ENCODE measurements at places on chromosomes 6 and 20.

- no peak for DNase-seq
These were observed 107.5 kb downstream of the ERMARD start for GRCh38 chr6:169858935-169859351.

DNA sequence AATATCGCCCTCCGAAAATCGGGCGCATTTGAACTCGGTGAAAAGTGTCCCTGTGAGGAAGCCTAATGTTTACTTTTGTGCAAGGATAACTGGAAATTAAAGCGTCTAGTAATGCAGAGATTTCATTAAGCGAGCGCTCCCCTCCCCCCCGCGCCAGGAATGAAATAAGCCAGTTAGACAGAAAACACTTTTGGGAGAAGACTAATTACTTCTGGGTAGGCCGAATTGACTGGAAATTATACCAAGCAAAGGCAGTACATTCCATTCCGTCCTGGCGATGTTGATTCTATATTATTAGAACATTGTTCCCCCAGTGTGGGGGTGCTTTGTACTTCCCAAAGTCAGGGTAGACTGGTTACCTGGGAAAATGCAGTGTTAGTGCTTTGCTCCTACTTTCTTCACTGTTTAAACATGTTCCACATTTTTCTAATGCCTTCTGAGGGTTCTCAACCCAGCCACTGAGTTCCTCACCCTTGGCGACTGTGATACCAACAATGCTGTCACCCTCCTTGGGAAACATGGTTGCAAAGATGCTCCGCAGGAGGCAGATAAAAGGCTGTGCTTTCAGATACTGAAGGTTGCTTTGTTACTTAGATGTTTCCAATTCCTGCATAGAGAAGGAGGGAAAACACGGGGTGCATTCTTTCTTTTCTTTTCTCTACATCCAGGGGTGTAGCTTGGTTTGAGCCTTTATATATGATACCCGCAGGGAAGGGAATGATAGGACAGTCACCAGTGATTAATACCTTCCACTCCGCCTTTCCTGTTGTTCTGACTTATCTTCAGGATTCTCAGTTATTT lies 2.6 kb downstream of the GJA1 start:
- DNase-seq: peak; percentile 30

DNA sequence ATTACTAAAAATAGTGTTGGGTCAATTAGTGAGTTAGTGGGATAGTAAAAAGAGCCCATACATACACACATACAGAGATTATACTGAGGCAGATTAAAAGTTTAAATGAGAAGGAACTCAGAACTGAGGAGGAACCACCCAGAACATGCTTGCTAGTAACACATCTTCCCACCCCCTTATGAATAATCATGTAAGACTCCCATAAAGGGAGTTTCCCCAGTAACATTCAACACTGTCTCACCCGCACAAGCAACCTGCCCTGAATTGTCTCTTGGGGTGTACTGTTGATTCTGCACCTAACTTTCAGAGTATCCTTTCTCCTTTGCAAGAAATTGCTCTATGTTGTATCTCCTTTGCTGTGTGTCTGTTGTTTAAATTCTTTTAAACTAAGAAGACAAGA lies 11.1 kb upstream of the HLA-DQB2 start:
- peak; percentile 23 for DNase-seq

- DNase-seq: no peak
These were observed 21.7 kb downstream of the SEC63 start for GRCh38 chr6:107936162-107936909.

DNA sequence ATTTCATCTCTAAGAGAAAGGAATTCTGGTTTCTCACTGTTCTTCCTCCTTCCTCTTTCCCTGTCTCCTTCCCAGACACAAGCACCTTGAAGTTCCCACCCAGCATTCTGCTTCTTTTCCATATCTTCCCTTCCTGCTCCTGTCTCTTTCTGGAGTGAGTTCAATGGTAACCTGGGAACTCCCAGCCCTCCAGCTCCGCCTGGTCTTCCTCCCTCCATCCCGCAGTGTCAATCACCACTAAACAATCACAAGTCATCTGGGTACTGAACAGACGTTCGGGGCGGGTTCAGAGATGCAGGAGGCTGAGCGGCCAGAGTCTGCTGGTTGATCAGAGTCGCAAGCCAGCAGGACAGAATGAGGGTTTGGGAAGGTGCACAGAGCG lies 7.7 kb downstream of the TTBK1 start:
- no peak for DNase-seq

DNA sequence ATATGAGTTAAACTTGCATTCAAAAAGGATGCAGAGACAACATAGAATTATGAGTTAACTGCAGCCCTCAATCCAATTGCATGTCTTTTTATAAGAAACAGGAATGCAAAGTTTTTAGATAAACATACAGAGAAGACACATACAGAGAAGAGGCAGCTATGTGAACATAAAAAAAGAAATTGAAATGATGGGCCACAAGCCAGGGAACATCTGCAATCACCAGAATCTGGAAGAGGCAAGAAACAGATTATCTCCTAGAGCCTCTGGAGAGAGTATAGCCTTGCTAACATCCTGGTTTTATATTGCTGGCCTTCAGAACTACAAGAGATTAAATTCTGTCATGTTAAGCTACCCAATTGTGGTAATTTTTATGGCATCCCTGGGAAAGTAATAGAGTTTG lies 257.2 kb upstream of the EYS start:
- no peak for DNase-seq

GRCh38 chr6:168563656-168564055 lies 122.7 kb downstream of the SMOC2 start:
- DNase-seq: no peak

GRCh38 chr6:37321516-37322415 lies 32.0 kb upstream of the RNF8 start:
- DNase-seq: no peak

DNA sequence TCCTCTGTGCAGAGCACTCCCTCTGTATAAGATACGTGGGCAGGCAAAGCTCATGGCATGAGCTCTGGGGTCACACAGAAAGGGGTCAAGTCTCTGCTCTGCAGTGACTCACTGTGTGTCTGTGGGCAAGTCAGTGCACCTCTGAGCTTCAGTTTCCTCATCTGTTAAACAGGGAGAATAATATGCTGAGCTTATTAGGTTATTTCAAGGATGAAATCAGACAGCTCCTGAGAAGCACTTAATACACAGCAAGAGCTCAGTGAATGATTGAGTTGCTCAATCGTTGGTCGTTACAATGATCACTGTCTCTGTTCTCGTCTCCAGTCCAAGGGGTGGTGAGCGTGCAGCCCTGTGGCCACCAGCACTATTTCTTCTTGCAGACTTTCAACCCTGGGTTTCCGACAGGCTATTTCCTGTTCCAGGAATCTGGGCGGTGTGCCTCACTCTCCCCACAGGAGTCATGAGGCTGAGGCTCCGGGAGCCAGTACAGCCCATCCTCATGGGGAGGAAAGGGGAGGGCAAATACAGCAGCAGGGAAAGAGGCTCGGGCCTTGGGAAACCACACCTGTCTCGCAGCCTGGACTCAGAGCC lies 28.9 kb downstream of the KIAA1755 start:
- DNase-seq: no peak

DNA sequence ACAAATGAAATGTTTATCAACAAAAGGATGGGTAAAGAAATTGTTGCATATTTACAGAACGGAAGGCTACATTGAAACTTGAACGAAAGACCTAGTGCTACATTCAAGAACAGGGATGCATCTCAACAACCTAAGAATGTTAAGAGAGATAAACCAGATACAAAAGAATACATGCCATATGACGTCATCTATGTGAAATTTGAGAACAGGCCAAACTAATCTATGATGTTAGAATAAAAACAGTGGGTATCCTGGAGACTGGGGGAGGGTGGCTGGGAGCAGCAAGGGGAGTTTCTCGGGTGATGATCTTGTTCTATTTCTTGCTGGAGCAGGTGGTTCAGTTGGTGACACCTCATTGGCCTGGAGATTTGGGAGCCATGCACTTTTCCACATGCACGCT lies 81.5 kb downstream of the SULF2 start:
- DNase-seq: no peak

DNA sequence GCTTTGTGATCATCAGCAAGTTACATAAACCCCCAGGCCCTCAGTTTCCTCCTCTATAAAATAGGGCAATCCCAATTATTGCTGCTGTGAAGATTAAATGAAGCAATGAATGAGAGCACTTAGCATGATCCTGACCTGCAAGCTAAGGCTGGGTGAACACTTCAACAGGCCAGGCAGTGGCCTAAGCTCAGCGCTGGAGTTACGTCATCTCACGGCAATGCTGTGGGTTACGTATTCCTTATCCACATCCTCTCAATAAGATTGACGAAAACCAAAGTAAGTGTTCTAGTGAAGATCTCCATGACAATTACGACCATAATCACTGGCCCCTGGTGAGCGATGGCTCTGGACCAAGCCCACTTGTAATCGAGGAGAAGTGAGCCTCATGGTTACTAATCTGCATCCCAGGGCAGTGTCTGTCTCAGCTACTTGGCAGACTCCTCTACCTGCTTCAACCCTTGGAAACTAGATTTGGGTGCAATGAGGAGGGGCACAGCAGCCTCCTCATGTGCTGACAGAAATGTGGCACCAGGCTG lies 274.1 kb upstream of the ARID1B start:
- no peak for DNase-seq

DNA sequence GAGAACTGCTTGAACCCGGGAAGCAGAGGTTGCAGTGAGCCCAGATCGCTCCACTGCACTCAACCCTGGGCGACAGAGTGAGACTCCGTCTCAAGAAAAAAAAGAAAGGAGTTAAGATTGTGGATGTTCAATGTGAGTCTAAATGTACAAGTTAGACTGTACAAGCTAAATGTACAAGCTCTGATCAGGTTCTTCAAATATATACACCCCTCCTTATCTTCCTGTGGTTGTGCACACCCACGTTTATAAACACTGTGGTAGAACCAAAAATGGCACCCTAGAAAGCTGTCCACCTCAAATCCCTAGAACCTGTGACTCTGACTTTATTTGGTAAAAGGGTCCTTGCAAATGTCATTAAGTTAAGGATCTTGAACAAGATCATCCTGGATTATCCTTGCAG lies 11.2 kb upstream of the RANBP9 start:
- no peak for DNase-seq

- no peak for DNase-seq
These were observed 185.1 kb upstream of the HDDC2 start for GRCh38 chr6:125486881-125487280.

GRCh38 chr6:97049253-97050011 lies 124.9 kb downstream of the KLHL32 start:
- DNase-seq: no peak

GRCh38 chr6:17945111-17945510 lies 42.3 kb downstream of the KIF13A start:
- no peak for DNase-seq

DNA sequence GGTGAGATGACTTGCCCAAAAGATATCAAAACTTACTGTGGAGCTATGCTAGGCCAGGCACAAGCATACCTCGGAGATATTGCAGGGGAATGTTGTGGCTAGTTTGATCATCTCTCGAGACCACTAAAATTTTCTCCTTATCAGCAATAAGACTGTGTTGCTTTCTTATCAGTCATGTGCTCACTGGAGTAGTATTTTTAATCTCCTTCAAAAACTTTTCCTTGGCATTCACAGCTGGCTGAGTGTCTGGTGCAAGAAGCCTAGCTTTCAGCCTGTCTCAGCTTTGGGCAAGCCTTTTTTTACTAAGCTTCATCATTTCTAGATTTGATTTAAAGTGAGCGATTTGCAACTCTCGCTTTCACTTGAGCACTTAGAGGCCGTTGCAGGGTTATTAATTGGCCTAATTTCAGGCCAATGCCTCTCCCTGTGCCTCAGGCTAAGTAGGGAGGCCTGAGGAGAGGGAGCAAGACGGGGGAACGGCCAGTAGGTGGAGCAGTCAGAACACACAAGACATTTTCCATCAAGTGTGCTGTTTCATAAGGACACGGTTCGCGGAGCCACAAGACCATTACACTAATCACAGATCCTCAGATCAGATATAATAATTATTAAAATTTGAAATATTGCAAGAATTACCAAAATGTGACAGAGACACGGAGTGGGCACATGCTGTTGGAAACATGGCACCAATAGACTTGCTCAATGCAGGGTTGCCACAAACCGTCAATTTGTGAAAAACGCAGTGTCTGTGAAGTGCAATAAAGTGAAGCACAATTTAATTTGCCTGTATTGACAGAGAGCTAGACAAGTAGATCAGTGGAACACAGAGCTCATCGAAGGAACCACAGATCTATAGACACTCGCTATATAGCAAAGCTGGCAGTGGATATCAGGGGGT lies 106.8 kb upstream of the SIRPG start:
- peak; percentile 80 for DNase-seq

DNA sequence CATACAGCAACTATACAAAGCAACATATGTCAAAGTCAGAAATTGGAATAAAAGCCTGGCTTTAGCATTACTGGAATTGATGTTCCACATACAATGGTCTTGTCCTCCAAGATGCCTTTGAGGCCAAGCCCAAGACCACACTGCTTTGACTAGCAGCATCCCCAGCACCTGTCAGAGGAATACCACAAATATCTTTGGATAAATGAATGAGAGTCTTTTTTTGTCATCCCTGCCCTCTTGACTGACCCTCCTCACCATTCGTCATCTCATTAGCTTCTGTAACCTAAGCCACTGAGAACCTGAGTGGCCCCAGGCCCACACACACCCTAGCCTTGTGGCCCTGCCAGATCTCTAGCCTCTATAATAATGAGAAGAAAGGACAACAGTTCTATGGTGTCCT lies 48.5 kb downstream of the TNFRSF21 start:
- DNase-seq: no peak

DNA sequence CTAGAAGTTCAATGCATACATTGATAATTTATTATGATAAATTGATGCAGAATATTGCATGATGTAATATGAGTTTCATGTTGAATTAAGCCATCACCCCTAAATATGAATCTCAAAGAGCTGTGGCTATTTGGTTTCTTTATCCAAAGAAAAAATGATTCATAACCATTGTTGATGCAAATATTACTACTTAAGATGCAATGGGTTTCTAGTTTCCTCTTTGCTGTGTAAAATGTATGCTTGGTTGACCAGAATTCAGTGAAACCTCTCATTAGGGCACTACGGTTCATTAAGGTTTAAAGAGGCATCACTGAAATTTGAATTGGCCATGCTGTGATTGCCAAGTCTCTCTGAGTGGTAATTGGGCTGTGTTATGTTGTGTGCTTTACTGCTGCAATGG lies 492.5 kb upstream of the FLRT3 start:
- no peak for DNase-seq

- no peak for DNase-seq
These were observed 14.8 kb upstream of the FKBP5 start for GRCh38 chr6:35703554-35703953.

DNA sequence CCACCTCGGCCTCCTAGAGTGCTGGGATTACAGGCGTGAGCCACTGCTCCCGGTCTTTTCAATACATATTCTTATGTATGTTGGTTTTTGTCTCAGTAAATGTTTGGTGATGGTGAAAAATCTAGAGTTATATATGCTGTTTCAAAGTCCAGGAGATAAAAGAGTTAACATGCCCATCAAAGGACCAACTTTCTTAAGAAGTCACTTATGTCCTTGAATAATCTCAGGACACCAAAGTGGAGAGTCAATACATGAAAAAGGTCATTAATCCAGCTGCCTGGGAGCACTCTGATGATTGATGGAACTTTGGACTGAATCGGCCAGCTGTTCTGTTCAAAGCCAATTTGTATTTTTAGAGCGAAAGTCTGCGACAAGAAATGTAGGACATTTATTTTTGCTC lies 59.8 kb upstream of the HDAC2 start:
- DNase-seq: no peak

- DNase-seq: peak; percentile 18
These were observed 226.4 kb downstream of the CLIC5 start for GRCh38 chr6:45789238-45789637.
